ENCODE measurements at places on chromosomes 4 and X.

DNA sequence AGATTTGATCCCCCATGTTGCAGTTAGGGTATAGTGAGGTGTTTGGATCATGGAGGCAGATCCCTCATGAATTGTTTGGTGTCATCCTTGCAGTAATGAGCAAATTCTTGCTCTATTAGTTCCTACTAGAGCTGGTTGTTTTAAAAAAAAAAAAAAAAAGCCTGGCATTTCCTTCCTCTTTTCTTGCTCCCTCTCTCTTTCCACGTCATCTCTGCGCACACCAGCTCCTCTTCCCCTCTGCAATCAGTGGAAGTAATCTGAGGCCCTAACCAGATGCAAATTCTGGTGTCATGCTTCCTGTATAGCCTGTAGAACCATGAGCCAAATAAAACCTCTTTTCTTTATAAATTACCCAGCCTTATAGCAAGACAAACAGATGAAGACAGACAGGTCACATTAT lies 24.5 kb downstream of the WDR17 start:
- no peak for DNase-seq

- DNase-seq, result no peak
Observed at GRCh38 chrX:10574663-10575062, 45.7 kb downstream of the MID1 start.

DNA sequence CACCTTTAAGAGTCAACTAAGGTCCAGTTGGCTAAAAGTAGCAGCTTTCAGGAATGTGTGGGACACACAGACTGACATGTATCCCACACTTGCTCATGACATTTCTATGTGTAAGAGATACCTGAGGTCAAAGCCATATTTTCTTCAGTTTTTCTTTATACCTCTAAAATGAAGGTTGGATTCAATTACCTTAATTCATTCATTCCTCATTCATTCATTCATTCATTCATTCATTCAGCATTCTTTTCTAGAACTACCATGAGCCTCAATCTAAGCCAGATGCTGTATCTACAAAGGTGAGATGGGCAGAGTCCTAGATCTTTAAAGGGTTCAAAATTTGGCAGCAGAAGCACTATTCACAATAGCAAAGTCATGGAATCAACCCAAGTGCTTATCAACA lies 139.7 kb upstream of the MAP3K15 start:
- no peak for DNase-seq

DNA sequence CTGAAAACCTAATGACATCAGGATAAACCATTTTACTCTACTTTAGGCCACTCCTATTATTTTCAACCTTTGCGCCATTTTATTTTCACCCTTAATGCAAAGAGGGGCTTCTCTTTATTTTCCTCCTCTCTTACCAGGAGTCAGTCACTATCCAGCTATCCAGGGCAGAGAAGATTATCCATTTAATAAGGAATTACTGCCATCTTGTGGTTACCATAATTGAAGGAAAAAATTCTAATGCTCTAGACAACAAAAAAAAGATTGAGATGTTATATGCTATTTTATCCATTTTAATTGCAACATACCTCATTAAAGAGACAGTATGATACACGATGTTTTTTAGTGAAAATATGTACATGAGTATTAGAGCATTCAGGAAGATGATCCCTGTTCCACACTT lies 514.5 kb upstream of the FAM241A start:
- DNase-seq, result no peak

DNA sequence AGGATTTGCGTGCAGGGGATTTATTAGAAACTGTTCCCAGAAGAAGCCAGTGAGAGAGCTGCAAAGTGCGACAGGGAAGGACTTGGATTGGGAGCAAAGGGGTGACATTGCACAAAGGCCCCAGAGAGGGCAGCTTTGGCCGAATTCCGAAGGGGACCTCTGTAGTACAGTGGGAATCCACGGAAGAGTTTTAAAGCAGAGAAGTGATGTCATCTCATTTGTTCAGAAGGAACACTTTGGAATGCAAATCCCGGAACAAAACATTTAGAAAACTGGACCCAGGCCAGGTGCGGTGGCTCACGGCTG lies 71.7 kb downstream of the FAM184B start:
- DNase-seq, result no peak

GRCh38 chrX:133774807-133775206 lies 210.6 kb downstream of the GPC3 start:
- DNase-seq, result no peak
